ENCODE measurements at places on chromosomes 3 and 15.

DNA sequence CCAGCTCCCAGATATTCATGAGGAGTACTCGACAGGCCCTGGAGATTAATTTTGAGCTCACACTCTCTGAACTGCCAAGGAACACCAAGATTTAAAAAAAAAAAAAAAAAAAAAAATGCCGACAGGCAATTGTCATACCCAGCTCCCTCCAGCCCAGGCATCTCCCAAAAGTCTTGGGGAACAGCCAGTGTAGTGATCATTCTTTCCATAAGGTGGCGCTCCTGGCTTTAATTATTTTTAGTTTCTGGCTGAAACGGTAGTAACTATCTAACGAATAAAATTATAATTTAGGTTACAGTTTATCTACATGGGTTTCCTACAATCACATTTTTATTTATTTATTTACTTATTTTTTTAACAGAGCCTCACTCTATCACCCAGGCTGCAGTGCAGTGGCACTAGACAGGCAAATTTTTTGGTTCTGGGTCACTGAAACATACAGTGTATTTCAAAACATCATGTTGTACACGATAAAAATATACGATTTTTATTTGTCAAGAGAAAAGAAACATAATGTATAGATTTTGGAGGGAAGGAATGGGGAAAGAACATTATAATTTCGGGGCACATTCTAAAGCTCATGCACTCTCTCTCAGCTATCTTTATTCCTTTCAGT, 157.3 kb downstream of the ADAMTS9 start:
- peak; percentile 10 for DNase-seq

DNA sequence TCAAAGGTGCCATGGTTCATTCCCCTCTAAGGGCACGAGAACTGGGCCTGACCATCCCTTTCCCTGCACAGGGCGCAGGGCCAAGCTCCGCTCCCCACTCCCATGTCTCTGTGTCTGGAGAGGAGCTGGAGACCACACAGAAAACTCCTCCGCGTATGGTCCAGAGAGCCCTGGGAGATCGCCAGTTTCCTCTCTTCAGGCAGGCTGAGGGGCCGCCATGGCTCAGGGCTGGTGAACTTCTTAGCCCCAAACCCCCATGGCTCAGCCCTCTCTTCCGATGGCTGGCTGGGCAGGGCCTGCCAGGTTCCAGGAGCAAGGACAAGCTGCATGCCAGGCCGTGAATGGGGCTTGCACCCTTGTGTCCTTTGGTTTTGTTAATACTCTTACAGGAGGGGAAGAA, 52.9 kb downstream of the EXOG start:
- no peak for DNase-seq

DNA sequence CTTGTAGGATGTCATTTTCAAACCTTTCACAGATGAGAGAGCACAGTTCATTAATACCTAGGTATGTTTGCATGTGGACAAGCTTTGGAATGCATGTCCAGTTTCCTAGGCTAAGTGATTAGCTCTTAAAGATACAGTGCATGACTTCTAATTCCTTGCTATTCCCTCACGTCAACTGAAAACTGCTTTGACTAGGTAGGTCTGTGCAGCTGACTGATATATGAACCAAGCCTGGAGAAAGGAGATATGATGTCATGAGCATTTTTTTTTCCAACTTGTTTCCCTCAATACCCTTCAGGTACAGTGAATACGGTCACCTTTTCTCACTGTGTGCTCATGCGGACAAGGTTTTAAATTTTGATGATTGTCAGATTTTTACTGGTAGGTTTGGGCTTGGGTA, 41.6 kb upstream of the TASOR start:
- DNase-seq = no peak

- DNase-seq = no peak
Observed at GRCh38 chr3:106176734-106177133, 307.9 kb upstream of the CBLB start.

GRCh38 chr3:197169028-197169427, 129.4 kb downstream of the DLG1 start:
- no peak for DNase-seq

DNA sequence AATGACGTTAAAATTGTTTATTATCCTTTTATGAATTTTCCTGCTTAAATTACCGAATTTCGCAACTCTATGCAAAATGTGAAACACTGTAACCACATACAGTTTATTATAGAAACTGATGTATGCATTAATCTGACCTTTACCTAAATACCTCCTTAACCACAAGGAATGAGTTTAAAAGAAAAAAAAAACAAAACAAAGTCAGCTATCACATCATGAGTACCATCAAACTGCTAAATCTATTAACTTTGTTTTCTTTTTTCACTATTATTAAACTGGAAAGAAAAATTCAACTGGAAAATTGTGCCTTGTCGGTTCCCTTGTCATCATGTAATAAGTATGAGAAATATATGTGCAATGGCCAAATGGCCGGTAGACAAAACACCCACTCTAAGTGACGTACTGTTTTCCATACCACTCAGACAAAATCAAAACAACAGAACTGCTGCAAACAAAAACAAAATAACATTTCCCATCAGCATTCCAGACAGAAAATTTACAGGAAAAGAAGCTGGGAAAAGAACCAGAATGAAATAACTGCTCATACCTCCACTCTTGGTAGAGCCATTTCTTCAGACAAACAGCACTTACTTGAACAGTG, 415.3 kb downstream of the FOXP1 start:
- no peak for DNase-seq

DNA sequence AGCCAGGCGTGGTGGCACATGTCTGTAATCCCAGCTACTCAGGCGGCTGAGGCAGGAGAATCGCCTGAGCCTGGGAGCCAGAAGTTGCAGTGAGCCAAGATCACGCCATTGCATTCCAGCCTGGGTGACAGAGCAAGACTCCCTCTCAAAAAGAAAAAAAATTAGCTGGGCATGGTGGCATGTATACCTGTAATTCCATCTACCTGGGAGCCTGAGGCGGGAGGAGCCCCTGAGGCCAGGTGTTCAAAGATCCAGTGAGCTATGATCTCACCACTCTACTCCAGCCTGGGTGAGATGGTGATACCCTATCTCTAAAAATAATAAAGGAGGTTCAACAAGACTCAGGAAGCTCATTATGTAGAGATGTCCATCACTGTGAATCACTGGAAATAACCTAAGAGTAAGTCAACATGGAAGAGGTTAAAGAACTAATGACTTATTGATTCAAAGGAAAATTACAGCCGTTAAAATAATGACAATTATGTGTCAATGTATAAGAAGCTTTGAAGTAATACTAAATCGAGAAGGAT, 19.8 kb upstream of the RAB7A start:
- no peak for DNase-seq

- no peak for DNase-seq
Observed at GRCh38 chr15:72098040-72098439, 19.9 kb downstream of the MYO9A start.

DNA sequence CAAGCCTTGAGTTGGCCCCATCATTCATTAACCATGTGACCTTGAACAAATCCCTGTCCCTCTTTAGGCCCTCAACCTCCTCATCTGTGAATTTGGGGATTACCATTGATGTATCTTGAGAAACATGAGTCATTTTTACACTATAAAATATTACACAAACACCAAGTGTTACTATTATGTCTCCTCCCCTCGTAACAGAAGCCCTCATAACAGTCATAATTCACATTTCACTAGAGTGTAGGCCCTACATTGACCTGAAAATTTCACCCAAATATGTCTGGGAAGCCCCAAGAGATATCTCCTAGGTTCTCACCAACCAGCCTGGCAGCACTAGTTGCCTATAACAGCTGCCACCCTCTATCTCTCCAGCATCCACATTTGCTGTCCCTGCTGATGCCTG, 15.8 kb upstream of the SLC6A1 start:
- no peak for DNase-seq

DNA sequence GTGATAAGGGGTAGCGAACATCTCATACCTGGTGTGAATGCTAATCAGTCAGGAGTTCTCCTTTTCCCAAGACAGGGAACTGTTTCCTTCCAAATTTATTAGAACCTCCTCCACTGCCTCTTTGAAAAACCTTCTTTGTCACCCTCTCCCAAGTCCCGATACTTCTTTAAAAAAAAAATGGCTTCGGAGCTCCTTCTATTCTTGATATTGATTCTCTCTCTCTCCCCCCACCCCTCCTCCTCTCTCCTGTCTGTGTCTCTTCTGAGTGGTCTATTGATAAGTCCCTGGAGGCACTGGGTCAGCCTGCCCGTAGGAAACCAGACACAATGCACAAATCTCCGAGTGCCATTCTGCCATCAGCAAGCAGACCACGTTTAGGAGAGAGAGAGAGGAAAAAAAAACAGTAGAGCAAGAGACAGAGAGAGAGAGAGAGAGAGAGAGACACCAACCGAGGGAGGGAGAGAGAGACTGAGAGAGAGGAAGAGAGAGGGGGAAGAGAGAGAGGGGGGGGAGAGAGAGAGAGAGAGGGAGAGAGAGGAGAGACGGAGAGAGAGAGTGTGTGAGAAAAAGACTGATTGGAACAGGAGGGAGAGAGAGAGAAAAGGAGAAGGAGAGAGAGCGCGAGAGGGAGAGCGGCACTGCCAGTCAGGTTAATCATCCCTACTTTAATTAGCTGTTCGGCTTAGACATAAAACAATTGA, 160.9 kb downstream of the TIGIT start:
- DNase-seq = no peak

DNA sequence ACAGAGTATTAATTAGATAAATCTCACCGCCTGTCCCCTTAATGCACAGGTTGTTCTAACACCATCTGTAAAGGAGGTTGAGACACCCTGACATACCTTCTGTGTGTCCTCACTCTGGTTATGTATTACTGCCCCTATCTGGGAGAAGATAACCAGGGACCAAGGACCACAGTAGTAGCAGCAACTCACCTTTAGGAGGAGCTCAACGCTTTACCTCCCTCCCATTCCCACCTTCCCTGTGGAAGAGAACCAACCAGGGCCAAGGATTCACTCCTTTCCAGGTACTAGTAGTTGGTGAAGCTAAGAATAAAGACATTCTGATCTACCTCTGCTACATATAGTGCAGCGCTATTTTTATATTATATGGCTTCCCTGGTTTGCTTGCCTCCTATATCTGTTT, 232.6 kb downstream of the MEX3B start:
- DNase-seq = no peak

GRCh38 chr3:158026236-158026635, 80.0 kb downstream of the SHOX2 start:
- DNase-seq = no peak

DNA sequence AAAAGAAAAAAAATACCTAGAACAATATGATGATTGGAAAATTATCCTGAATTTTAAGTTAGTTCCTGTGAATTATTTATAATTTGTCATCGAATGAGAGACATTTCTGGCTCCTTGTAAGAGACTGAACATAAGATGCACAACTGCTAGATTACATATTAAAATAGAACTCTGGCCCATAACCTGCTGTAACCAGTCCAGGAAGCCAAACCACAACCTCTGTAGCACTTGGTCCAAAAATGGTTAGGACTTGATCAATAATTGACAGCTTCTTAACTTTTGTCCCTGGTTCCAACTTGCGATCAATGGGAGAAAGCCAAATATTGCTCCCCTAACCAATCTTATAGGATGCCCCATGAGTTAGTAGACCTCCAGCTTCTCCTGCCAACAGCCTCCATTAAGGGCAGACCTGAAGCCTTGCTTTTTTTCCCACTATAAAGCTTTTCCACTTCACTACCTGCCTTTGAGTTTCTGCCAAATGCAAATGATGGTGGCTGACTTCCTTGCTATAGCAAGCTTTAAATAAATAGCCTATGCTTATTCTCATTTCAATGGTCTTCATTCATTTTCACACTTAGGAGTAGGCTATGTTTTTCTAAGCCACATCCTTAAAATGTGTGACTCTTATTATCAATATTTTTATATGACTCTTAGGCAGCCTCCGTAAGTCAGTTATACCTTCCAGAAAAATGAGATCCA, 224.0 kb upstream of the ARHGEF26 start:
- DNase-seq = no peak

DNA sequence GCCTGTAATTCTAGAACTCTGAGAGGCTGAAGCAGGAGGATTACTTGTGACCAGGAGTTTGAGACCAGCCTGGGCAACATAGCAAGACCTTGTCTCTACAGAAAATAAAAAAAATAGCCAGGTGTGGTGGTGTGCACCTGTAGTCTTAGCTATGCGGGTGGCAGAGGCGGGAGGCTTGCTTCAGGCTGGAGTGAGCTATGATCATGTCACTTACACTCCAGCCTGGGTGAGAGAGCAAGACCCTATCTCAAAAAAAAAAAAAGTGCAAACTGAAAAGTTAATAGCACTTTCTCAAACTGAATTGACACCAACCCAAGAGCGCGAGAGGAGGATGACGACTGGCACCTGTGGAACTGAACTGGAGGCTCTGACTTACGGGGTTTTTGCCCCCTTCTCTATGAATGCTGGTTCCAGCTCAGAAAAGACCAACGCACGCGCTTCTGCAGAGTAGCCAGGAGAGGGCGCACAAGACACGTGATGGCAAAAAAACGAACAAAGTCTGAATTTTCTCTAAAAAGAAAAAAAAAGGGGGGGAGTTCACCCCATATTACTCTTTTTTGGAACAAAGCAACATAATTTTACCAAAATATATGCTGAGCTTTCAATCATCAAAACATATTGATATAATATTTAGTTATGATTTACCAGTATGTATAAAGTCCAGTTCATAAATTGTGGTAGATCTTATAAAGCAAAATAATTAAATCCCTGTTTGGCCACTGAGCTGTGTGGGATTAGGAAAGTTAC, 23.7 kb downstream of the CFAP92 start:
- peak; percentile 69 for DNase-seq

GRCh38 chr15:79130535-79131130, 40.1 kb upstream of the RASGRF1 start:
- peak; percentile 7 for DNase-seq

DNA sequence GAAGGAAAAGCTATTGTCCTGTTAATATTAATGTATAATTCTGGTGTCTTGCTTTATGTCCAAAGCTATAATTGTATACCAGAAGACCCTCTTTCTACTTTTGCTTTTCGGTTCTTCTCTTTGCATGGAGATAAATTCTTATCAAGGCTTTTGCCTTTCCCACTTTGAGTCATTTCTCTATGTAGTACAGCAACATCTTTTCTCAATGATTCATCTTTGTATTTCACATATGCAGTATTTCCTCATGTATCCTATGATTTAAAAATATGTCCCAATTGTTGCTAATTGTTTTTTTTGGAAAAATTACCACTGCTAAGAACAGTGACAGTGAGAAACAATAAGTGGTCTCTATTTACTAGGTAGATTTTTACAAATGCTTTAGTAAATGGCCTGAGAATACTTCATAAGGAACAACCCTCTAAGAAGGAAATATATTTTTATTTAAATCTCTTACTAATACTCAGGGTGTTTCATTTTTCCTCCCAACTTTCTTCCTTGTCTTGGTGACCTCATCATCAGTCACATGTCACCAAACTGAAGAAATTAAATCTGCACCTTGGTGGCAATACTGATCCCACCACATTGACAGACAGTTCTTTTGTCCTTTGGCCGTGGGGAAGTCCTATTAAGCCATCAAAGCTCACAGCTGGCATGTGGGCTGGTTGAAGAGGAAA, 290.6 kb downstream of the SATB1 start:
- no peak for DNase-seq

- DNase-seq = no peak
Observed at GRCh38 chr3:104596551-104596950, 770.2 kb upstream of the ALCAM start.

- no peak for DNase-seq
Observed at GRCh38 chr15:71679793-71680353, 130.5 kb upstream of the NR2E3 start.

All from hematopoietic multipotent progenitor cell treated with erythropoietin and hydrocortisone succinate and interleukin-3 and kit ligand, for 15 days (in vitro differentiated cells).